ENCODE measurements at places on chromosomes 6 and 20.

DNA sequence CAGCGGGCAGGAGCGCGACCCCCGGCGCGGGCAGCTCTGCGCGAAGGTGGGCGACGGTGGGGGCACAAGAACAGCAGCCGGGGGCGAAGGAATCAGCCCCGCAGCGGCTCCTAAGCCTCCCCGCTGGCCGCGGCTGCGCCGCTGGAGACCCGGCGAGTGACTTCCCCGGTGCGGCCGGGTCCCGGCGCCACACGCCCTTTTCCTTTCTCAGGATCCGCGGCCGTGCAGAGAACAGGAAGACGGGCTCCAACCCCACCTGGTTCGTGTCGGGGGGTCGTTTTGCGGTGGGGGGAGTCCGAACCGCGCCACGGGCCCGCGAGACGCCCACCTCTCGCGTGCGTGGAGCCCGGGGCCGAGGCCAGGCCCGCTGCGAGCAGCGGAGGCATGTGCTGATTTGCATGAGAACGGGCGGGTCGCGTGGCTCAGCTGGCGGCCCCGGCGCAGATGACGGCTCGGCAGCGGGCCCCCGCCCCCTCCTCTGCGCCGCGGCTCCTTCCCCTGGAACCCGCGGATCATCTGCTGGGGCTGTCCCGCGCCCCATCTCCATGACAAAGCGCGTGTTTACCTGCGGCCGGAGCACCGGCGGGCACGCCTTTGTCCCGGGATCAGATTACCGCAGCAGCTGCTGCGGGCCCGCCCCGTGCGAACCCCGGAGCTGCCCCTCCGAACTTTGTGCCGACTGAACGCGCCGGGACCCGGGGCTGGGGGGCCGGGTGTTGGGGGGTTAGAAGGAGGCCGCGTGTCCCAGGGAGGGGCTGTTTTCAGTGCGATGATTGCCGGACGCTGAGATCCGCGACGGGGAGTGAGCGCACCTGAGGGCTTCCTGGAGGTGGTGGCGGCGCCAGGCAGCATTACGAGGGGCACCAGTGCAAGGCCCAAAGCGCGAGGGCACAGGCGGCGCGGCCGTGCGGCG is 4.9 kb upstream of the DLL1 start:
- DNase-seq: peak; percentile 90

DNA sequence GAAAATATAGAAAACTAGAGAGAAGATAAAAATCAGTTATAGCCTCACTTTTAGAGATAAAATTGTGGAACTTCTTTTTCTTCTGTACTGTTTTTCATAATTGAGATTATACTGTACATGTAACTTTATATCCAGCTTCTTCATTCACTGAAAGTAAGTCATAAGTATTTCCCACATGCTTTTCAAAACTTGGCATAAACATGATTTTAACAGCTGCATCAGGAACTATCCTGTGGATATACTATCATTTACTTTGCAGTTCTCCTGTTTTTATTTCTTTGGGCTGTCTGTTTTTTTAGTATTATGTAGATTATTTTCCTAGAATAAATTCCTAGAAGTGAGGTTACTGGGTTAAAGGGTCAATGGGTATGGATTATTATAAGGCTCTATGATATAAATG is 14.8 kb downstream of the DSTN start:
- no peak for DNase-seq

GRCh38 chr6:17347012-17347411 is 46.4 kb upstream of the CAP2 start:
- DNase-seq: no peak

DNA sequence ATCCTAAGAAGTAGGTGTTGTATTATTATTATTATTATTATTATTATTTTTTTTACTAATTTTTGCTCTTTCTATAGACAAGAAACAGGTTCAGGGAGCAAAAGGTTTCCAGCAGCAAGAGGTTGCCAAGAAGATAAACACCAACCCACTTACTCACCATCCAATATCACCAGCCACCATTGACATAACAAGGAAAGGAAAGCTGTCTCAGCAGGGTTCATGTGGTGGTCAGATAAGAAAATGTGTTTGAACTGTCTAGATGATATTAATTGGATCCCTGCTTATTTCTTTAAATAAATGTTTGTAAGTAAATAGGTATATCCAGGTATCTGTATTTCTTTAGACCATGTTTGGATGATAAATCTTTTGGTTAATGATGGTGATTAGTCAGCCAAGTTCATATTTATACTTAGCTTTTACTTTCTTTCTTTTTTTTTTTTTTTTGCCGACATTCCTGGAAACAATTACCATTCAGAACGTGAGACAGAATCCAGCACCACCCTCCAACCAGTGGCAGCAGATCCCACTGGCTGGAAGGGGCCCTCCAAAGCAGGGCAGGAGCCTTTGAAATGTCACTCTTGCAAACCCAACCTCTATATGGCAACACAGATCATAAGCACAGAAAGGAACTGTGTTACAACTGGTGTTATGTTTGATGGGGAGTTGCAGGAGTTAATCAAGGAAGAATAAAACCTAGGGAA is 139.2 kb upstream of the ECI2 start:
- no peak for DNase-seq

DNA sequence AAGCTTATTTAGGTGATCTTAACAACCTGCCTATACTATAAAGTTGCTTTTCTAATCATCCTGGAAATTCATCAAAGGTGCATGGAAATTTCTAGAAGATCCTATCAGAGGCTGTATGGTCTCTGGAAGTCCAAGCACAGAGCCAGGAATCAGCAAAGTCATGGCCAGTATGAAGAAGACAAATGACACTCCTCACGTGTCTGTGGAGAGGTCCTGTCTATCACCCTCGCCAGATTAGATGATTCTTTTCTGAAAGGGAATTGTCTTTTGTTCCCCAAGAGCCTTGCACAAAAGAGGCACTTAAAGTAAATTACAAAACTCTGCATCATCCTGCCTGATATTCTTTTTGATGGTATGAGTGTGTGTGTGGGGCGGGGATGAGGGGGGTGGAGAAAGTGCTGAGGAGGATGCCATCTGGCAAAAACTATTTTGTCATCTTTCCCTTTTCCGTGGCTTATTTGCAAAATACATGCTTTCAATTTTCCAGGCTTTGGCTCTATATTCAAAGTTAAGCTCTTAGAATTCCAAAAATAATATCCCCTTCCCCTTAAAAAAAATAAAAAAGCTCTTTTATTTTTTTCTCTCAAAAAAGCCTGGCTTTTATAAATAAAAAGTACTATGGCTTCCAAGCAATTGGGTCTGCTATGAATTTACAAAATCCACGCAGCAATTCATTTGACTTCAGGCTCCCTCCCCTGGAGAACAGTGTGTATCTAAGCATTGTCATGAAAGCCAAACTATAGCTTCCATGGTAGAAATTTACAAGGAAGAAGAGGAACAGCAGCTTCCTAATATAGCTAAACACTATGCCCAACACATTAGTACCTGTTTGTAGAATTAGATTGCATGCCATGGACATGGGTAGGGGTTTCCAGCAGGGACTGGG is 185.2 kb upstream of the ARG1 start:
- DNase-seq: no peak

GRCh38 chr6:44940367-44940766 is 387.8 kb upstream of the RUNX2 start:
- no peak for DNase-seq

DNA sequence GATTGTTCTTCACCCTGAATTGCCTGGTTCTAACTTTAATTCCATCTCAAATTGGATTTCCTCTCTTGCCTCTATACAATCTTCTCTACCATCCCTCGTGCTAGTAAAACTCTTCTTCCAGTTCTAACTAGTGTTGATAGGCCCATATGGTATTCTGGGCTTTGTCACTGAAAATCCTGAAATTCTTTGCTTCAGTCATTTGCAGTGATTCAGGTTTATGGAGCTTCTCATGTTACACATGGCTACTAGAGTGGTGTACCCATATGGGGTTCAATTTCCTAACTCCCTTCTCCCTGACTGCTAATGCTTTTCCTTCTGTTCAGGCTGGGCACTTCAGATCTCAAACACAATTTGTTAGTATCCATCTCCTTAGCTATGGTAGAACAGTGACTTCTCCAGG is 956.6 kb downstream of the KIF16B start:
- peak; percentile 83 for DNase-seq

DNA sequence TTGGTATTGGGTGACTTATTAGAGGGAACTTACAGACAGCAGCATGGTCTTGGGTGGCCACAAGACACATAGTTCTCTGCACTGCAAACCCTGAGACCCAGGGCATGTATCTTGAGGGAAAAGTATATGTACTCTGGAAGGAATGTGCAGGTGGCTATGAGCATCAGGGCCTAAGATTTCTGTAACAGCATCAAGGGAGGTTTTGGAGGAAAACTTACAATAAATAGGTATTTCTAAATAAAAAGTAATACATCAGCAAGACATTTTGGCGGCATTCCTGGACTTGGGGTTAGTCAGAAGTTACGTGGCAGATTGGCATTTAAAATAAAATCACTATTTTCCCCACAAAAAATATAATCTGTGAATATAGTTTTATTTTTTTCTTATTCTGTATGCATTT is 8.0 kb upstream of the STX7 start:
- DNase-seq: peak; percentile 31

- DNase-seq: no peak
Observed at GRCh38 chr20:36017048-36017951, 48.9 kb downstream of the CNBD2 start.

- DNase-seq: no peak
Observed at GRCh38 chr20:29408034-29408695, 1849.3 kb upstream of the DEFB115 start.

DNA sequence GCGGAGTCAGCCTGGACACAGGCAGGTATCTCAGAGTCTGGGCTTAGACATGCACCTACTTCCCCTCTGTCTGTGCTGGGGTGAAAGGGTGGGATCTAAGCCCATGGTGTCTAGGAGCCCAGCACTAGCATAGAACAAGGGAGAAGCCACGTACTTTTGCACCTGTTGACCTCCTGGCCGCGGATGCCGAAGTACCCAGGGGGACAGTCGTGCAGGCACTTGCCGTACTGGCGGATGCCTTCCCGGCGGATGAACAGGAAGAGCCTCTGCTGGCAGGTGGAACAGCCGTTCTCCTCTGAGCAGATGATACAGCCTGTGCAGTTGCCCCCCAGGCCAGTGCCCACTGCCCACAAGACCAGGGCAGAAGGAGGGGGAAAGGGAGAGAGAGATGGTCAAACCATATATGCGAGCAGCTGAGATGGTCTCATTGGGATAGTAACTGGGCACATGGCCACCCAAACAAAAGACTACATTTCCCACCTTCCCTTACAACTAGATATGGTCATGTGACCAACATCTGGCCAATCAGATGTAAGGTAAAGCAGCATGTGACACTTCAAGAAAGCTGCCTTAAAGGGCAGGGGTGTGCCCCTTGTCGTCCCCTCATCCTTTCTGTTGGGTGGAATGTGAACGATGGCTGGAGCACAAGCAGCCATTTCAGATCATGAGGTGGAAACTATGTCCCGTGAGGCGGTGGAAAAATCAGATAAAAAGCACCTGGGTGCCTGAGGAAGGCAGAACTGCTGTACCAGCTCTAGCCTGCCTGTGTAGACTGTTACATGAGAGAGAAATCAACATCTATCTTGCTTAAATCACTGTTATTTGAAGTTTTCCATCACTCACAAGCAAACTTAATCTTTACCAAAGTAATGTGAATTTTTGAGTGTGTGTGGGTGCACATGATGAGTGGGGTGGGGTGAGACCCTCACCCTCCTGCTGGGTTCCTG is 34.0 kb downstream of the RSPO4 start:
- no peak for DNase-seq

GRCh38 chr6:12165297-12165696 is 124.9 kb upstream of the EDN1 start:
- DNase-seq: peak; percentile 60

- no peak for DNase-seq
Observed at GRCh38 chr6:67888886-67889681, 746.0 kb upstream of the ADGRB3 start.

DNA sequence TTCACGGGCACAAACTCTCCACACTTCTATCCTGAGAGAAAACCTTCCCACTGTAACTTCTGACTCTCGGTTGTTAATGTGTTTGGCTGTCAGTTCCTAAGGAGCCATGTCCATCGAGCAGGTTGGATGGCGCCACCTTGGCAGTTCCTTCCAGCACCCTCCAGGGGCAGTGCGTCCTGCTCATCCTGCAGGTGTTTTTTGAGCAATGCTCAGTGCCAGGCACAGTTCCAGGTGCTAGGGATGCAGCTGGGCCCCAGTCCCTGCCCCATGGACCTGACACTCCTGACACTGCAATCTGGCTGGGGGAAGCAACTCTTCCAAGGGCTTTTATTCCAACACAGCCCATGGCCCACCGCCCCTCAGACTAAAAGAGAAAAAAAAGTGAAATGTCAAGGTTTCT is 376.4 kb downstream of the PREX1 start:
- DNase-seq: peak; percentile 74

- no peak for DNase-seq
Observed at GRCh38 chr6:63674635-63675034, 39.0 kb downstream of the PHF3 start.

DNA sequence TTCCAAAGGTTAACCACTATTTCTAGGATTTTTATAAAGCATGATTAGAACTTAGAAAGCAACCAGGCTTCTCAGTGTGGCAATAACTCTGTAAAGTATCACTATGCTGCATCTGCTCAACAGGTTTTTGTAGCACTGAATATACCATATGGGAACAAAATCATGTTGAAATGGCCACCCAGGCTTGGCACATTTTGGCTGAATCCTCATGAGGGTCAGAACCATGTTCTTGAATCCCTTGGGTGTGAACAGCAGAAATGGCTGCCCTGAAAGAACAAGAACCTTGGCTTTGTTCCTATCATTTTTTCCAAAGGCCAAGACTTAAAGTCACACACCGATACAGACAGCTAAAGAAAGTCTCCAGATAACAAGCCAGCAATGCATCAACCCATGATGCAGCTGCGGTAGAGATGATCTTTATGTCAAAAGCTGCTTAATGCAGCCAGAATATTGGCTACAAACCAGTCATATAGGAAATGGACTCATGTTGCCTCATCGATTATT is 283.0 kb upstream of the NOX3 start:
- no peak for DNase-seq

GRCh38 chr6:33276581-33276863 is 401 bp upstream of the B3GALT4 start:
- DNase-seq: peak; percentile 85

DNA sequence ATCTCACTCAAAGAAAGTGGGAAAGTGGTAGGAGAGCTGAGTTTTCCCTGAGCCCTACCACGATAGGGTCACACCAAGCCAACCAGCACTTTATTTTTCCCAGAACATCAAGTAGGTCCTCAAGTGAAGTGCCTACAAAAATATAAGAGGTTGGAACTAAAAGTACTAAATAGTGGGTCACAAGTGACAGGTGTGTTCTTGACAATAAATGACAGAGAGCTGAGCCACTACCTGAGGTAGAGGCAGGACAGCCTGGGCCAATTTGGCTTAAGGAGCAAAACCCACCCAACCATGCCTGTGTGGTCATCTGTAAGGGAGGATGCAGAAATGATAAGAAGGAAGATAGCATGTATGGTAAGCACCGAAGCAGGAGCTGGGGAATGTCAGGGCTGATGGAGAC is 154.8 kb upstream of the SSTR4 start:
- no peak for DNase-seq

GRCh38 chr20:7996898-7997297 is 22.7 kb downstream of the TMX4 start:
- DNase-seq: no peak

DNA sequence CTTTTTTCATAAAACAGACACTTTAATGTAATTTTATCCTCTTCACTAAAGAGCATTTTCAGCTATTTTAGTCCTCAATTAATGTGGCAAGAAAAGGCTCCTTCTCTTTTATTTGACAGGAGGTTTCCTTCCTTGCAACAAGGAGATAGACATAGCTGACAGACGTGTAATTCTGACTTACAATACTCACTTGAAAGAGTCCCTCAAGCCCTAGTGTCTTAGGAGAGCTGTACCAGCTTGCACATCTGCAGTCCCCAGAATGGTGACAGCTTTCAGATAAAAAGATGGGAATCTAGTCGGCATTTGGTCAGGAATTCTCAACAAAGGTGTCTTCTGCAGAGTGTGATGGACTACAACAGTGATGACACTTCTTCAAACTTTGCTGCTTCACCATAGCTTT is 603.7 kb upstream of the PTCHD4 start:
- DNase-seq: no peak
